ENCODE measurements at places on chromosomes 11 and 22. TPM values are rescaled to one million over a fixed set of nuclear protein-coding genes. Genes with fewer than 3 reads are reported as not detected.

VWCE gene
- total RNA-seq: 1.4 TPM

LRRN4CL gene
- total RNA-seq: 38.3 TPM

RIC3 gene
- 15.3 TPM for total RNA-seq

KRTAP5-9 gene
- not detected for total RNA-seq

LUZP2 gene
- total RNA-seq: not detected

HBE1 gene
- not detected for total RNA-seq

CBLIF gene
- not detected for total RNA-seq

DNAL4 gene
- 9.3 TPM for total RNA-seq

A4GALT gene
- 79.8 TPM for total RNA-seq

TSPAN32 gene
- total RNA-seq: not detected

ZNF215 gene
- 0.17 TPM for total RNA-seq

CNTN5 gene
- total RNA-seq: 0.06 TPM

SCN4B gene
- total RNA-seq: 3.7 TPM

POU2AF3 gene
- total RNA-seq: 0.99 TPM

DNA sequence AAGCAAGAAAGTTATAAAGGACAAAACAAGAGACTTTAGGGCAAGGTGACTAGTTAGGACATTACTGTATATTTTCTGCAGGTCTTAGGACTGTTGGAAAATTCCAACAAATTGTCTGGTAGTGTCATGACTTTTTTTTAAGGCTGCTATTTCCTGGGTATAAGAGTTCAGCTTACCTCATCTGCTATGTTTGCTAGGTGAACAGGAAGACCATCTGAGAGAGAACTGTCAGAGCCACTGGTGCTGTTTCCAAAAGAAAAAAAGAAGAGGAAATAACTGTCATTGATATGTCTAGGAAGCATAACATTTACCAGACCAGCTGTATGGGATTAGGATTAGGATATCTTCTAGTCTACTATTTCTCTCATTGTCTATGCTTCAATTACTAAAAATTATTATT lies 26.3 kb upstream of the MTCH2 start:
- no peaks in the 10 kb centered on the region for H3K27me3 ChIP-seq
- no peaks in the 10 kb centered on the region for H3K36me3 ChIP-seq

GRCh38 chr22:29901354-29901753 lies 18.4 kb downstream of the MTMR3 start:
- no peak for DNase-seq
- no peak overlapping the region for H3K27ac ChIP-seq
- peaks cover 23% of the 10 kb centered on the region for H3K4me1 ChIP-seq
- no peak overlapping the region for H3K4me3 ChIP-seq

- no peaks in the 10 kb centered on the region for H3K36me3 ChIP-seq
- no peak overlapping the region for H3K27ac ChIP-seq
- no peak for DNase-seq
- H3K27me3 ChIP-seq: no peaks in the 10 kb centered on the region
- H3K4me3 ChIP-seq: no peak overlapping the region
Measured at GRCh38 chr11:78158987-78159652, 19.7 kb upstream of the ALG8 start.

DNA sequence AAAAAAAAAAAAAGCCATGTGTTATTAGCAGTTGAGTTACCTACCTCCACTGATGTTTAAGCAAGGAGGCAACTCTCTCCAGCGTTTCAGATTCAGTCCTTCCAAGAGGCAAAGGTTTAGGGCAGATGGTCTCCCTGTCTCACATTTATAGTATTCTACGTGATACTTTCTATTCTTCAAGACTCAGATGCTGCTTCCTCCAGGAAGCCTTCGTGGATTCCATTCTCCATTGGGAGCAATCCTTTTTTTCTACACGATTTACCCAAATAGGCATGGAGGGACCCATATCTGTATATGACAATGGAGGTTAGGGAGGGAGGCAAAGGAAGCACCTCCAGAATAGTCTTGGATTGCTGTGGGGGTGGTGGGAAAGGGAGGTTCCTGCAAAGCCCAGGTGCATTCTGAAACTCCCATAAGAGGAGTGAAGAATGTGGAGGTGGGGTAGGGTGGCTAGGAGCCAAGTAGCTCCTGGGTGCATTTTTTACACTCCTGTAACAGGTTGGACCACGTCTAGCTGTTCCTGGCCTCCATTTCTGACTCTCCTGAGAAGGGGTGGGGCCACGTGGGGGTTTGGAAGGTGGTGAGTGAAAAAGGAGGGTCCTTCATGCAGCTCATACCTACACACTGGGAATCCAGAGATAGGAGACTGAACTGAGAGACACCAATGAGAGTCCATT lies 16.2 kb downstream of the YPEL4 start:
- H3K4me3 ChIP-seq: no peak overlapping the region
- H3K27ac ChIP-seq: no peak overlapping the region
- H3K36me3 ChIP-seq: no peaks in the 10 kb centered on the region
- H3K4me1 ChIP-seq: peaks cover 9% of the 10 kb centered on the region
- no peaks in the 10 kb centered on the region for H3K27me3 ChIP-seq

GRCh38 chr11:834371-835316 lies 1.9 kb downstream of the CD151 start:
- H3K27ac ChIP-seq: peak overlapping the region; percentile 93
- H3K36me3 ChIP-seq: peaks cover 39% of the 10 kb centered on the region
- H3K4me3 ChIP-seq: peak overlapping the region; percentile 94
- H3K4me1 ChIP-seq: peaks cover 74% of the 10 kb centered on the region

DNA sequence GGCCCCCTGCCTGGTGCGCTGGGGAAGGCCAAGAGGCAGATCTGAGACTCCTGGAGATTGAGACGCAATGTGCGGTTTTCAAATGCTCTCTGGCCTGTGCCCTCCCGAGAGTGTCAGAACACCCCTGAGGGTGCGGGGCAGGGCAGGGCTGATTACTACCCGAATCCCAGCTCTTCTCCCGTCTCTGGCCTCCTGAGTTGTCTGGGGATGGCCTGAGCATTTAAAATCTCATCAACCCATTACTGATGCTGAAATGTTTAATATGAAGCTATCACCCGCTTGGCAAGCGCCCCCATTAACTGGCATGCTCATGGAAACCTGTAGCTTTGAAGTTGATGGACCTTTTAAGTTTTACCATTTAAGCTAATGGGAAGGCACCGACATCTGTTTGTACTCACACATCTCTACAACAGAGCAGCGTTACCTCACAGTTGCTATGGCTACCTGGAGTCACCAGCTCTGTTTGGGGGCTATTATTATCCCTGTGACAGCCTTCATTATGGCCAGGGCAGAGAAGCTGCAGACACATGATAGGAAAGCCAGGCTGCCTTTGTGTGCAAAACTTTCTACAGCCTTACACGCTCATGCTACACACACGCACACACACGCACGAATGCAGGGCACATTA lies 3.6 kb upstream of the MB start:
- no peaks in the 10 kb centered on the region for H3K27me3 ChIP-seq
- DNase-seq: no peak
- H3K4me1 ChIP-seq: peaks cover 34% of the 10 kb centered on the region
- no peak overlapping the region for H3K4me3 ChIP-seq

DNA sequence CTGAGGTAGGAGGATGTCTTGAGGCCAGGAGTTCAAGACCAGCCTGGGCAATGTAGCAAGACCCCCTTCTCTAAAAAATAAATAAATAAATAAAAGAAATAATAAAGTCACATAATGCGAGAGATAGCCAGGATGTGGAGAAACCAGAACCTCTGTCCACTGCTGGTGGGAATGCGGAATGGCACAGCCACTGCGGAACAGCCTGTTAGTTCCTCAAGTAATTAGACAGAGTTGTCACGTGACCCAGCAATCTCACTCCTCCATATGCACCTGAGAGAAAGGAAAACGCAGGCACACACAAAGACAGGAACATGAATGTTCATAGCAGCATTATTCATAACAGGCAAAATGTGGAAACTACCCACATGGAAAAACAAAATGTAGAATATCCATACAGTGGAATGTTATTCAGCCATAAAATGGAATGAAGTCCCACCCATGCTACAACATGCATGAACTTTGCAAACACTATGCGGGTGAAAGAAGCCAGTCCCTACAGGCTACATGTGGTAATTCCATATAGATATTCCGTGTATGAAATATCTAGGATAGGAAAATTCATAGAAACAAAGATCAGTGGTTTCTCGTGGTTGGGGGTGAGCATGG lies 27.4 kb downstream of the LIF start:
- H3K4me3 ChIP-seq: no peak overlapping the region
- no peaks in the 10 kb centered on the region for H3K4me1 ChIP-seq
- H3K27ac ChIP-seq: no peak overlapping the region
- no peaks in the 10 kb centered on the region for H3K36me3 ChIP-seq
- H3K27me3 ChIP-seq: no peaks in the 10 kb centered on the region
- no peak for DNase-seq

- no peaks in the 10 kb centered on the region for H3K27me3 ChIP-seq
- H3K4me1 ChIP-seq: no peaks in the 10 kb centered on the region
- no peak overlapping the region for H3K4me3 ChIP-seq
- H3K36me3 ChIP-seq: no peaks in the 10 kb centered on the region
- no peak overlapping the region for H3K27ac ChIP-seq
Measured at GRCh38 chr22:28241656-28242290, 322.7 kb upstream of the PITPNB start.

DNA sequence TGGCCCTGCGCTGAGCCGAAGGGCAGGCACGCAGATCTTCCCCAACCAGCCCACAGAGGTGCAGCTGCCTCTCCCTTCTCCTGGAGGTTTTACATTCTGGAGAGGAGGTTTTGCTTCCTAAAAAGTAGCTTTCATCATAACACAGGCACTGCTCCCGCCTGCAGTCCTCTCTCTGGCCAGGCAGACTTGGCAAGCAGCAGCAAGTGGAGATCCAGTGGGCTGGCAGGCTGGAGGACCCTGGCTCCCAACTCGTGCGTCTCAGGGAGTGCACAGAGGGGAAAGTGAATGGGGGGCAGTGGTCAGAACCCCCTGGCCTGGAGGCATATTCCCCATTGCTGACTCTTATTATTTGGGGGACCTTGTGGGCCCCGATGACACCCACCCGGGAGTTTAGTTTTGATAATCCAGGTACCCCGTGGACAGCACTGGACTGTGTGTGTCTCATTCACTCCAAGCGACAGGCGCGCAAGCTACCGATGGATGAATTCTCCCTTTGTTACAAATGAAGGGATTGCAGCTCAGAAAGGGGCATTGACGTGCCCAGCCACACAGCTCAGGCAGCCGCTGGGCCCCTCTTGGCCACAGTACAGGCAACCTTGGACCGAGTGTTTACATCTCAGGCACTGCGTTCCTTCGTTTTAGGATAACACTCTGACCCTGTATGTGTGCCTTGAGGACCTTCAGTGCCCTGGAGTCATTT lies 1223.9 kb downstream of the BRD1 start:
- no peaks in the 10 kb centered on the region for H3K27me3 ChIP-seq
- H3K27ac ChIP-seq: no peak overlapping the region

DNA sequence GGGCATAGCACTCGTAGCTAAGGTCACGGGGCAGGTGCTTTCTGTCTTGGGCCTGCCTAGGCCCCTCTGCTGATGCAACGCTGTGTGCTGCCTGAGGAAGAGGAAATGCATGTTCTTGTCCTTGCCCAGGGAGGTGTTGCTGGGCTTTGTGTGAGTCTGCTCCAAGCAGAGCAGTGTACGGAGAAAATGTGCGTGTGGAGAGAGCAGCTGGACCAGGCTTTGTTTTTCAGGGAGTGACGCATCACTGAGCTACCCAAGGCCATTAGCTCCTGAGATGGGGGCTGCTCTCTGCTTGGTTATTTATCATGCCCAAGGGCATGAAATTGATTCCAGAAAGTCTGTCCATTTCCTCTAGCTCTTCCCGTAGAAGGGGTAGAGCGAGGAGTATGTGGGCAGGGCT lies 82.9 kb upstream of the THY1 start:
- H3K4me3 ChIP-seq: no peak overlapping the region
- H3K27me3 ChIP-seq: no peaks in the 10 kb centered on the region
- H3K4me1 ChIP-seq: peaks cover 8% of the 10 kb centered on the region
- DNase-seq: no peak
- H3K36me3 ChIP-seq: no peaks in the 10 kb centered on the region
- no peak overlapping the region for H3K27ac ChIP-seq

DNA sequence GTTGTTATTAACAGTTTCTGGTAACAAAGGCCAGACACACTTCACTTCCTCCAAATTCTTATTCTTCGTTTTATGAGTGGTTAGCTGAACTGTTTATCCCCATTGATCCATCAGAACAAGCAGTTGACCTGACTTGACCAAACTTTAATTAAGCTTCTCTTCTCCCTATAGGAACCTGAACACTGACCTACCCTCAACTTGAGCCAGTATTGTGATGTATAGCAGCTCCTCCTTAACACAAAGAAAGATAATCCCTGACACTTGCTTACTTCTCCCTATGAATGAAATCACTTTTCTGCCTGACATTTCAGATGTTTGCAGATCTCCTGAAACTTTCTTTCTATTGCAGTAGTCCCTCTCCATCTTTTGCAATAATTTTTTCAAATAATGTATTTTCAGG lies 41.9 kb downstream of the ANO5 start:
- H3K27ac ChIP-seq: no peak overlapping the region
- H3K36me3 ChIP-seq: no peaks in the 10 kb centered on the region

DNA sequence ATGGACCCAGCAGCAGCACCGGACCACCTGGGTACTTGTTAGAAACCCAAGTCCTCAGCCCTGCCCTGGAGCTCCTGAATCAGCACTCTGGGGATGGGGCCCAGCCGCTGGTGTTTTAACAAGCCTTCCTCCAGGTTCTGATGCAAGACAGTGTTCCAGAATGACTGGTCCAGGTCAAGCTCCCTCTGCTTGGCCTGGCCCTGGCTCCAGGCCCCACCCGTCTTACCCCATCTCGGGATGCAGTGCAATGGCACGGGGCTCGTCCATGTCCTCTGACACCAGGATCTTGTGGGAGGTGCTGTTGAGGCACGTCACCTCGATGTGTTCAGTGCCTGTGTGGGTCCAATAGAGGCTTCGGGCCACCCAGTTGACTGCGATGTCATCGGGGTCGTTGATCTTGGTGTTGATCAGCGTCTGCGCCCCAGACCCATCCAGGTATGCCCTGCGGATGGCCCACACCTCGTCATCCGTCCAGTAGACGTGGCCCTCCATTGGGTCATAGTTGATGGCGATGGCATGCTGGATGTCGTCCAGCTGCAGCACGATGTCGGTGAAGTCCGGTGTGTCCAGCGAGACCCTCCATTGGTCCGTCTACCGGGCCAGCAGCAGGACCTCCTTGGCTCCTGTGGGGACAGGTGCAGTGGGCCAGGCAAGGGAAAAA lies 140.3 kb downstream of the CRYBB2 start:
- H3K4me3 ChIP-seq: no peak overlapping the region
- no peak for DNase-seq
- H3K27ac ChIP-seq: no peak overlapping the region
- peaks cover 32% of the 10 kb centered on the region for H3K4me1 ChIP-seq

DNA sequence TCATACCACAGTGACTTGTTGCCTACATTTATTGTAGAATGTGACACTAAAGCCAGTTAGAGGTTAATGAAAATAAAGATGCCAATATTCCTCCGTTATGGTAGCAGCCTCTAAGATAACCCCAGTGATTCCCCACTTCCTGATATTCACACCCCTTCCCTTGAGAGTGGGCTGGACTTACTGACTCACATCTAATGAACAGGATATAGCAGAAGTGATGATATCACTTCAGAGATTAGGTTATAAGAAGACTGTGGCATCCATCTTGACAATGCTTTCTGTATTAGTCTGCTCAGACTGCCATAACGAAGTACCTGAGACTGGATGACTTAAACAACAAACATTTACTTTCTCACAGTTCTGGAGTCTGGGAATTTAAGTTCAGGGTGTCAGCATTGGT lies 149.6 kb upstream of the MTNR1B start:
- DNase-seq: no peak
- no peak overlapping the region for H3K27ac ChIP-seq
- H3K27me3 ChIP-seq: no peaks in the 10 kb centered on the region
- H3K36me3 ChIP-seq: no peaks in the 10 kb centered on the region
- H3K4me3 ChIP-seq: no peak overlapping the region
- no peaks in the 10 kb centered on the region for H3K4me1 ChIP-seq

GRCh38 chr22:19169002-19169946 lies 9.3 kb downstream of the SLC25A1 start:
- H3K36me3 ChIP-seq: no peaks in the 10 kb centered on the region
- no peak for DNase-seq
- H3K27me3 ChIP-seq: no peaks in the 10 kb centered on the region
- H3K4me3 ChIP-seq: peak overlapping the region; percentile 36
